ENCODE measurements at places on chromosomes 4 and X.

DNA sequence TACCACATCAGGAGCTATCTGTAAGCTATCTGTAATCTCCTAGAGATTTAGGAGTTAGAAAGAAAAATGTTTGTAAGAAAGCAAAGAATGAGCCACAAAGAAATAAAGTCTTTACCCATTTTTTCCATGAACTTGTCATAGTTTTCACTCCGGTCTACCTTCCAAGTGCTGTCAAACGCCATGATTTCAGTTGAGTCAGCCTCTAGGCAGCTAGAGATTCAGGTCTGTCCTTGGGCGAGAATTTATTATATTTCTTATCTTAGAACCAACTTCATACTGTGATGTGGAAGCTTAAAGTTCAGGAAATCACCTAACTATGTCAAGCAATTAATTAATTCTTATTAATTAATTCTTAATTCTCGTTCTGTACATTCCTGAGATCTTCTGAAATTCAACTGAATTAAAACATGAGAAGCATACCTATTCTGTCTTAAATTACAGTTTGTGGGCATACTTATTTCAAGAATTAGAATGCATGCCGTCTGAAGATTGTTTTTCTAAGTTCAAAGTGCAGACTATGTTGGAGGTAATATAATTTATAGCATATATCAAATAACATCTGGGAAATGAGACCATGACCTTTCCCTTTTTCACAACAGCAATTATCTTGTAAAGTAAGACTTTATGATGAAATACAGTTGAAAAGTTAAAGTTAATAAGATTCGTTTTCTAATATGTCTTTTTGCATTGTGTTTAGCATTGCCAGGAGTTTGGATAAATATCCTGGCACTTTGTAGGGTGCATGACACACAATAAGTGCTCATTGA lies at the start of gene FABP2:
FABP2 (minus strand) TSS at position 218 of the 767 bp plus-strand sequence; CDS start at position 182, 36 bp downstream.
- H3K4me1 ChIP-seq = no peaks in the 10 kb centered on the region
- DNase-seq = no peak
- H3K27ac ChIP-seq = no peak within 1 kb of the TSS
- H3K36me3 ChIP-seq = no peaks in the 10 kb centered on the region
- H3K4me3 ChIP-seq = no peak within 1 kb of the TSS
- no peaks in the 10 kb centered on the region for H3K27me3 ChIP-seq

DNA sequence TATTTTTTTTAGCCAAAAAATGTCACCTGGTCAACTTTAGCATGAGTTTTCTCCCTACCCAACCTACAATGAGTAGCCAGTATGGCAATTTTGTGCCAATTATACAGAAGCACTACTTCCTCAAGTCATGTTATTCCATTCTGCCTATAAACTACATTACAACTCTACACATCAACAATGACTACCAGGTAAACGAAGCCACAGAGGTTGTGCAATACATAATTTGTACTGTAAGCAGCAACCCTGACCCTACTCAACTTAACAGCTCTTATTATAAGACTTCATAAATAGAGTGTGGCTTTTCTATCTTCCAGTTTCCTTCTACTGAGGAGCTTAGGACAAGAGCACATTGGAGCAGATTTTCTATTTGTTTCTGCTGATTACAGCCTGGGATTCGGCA lies 160.5 kb downstream of the HS3ST1 start:
- no peaks in the 10 kb centered on the region for H3K27me3 ChIP-seq
- no peak overlapping the region for H3K4me3 ChIP-seq
- no peaks in the 10 kb centered on the region for H3K4me1 ChIP-seq
- no peak overlapping the region for H3K27ac ChIP-seq
- H3K36me3 ChIP-seq = no peaks in the 10 kb centered on the region

- DNase-seq = peak; percentile 51
- no peaks in the 10 kb centered on the region for H3K36me3 ChIP-seq
- peaks cover 4% of the 10 kb centered on the region for H3K4me1 ChIP-seq
- H3K27ac ChIP-seq = no peak overlapping the region
- H3K27me3 ChIP-seq = no peaks in the 10 kb centered on the region
Observed at GRCh38 chr4:77203380-77204197, 46.6 kb downstream of the CCNG2 start.

GRCh38 chr4:183950536-183950935 lies 45.4 kb downstream of the STOX2 start:
- no peak overlapping the region for H3K4me3 ChIP-seq
- H3K27me3 ChIP-seq = peaks cover under 1% of the 10 kb centered on the region
- no peak overlapping the region for H3K27ac ChIP-seq

DNA sequence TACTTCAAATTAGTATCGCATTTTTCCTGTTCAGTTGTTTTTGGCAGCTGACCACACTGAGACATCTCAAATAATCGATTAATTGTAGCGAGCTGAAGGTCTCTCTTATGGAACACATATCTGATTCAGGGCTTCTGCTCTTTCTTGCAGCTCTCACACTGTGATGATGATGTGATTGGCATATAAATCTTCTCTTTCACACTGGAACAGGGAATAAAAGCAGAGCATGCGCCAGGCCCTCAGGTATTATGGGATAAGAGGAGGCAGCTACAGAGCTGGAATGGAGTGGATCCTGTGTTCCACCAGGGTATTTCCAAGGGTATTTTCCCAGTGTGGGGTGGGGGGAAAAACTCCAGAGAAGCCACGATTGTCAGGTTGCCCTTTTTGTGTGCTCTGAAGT lies 265.4 kb upstream of the CASK start:
- no peak for DNase-seq
- no peak overlapping the region for H3K4me3 ChIP-seq
- no peak overlapping the region for H3K27ac ChIP-seq
- H3K36me3 ChIP-seq = no peaks in the 10 kb centered on the region
- H3K27me3 ChIP-seq = no peaks in the 10 kb centered on the region

DNA sequence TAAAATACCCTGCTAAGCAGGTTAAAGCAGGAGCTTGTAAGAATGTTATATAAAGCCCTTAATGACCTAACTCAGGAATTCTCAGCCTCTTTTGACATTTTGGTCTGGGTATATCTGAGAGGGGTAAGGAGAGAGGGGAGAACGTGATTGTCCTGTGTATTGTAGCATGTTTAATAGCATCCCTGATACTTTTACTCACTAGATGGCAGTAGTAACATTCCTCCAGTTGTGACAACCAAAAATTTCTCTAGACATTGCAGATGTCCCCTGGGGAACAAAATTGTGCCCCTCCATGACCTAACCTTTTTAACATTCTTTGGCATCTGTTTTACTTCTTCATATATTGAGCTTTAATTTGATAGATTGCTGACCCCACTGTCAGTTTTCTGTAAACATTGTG lies 17.9 kb downstream of the SMARCA5 start:
- H3K4me1 ChIP-seq = no peaks in the 10 kb centered on the region
- H3K27me3 ChIP-seq = no peaks in the 10 kb centered on the region
- no peak overlapping the region for H3K27ac ChIP-seq
- H3K36me3 ChIP-seq = peaks cover 98% of the 10 kb centered on the region
- no peak overlapping the region for H3K4me3 ChIP-seq

GRCh38 chr4:176323511-176324160 lies 3.9 kb downstream of the SPCS3 start:
- DNase-seq = no peak
- peaks cover 7% of the 10 kb centered on the region for H3K4me1 ChIP-seq
- H3K36me3 ChIP-seq = peaks cover 20% of the 10 kb centered on the region
- no peak overlapping the region for H3K27ac ChIP-seq
- no peak overlapping the region for H3K4me3 ChIP-seq

GRCh38 chr4:2728221-2728620 lies 27.9 kb downstream of the TNIP2 start:
- DNase-seq = no peak
- H3K4me1 ChIP-seq = peaks cover 6% of the 10 kb centered on the region
- peaks cover 38% of the 10 kb centered on the region for H3K36me3 ChIP-seq
- H3K27ac ChIP-seq = no peak overlapping the region

- H3K27me3 ChIP-seq = no peaks in the 10 kb centered on the region
- no peak overlapping the region for H3K27ac ChIP-seq
- DNase-seq = no peak
Observed at GRCh38 chr4:150158041-150158440, 79.8 kb downstream of the DCLK2 start.

- no peaks in the 10 kb centered on the region for H3K4me1 ChIP-seq
- no peaks in the 10 kb centered on the region for H3K36me3 ChIP-seq
- no peak overlapping the region for H3K27ac ChIP-seq
- H3K27me3 ChIP-seq = no peaks in the 10 kb centered on the region
Observed at GRCh38 chr4:145339075-145339725, 142.5 kb upstream of the SMAD1 start.

DNA sequence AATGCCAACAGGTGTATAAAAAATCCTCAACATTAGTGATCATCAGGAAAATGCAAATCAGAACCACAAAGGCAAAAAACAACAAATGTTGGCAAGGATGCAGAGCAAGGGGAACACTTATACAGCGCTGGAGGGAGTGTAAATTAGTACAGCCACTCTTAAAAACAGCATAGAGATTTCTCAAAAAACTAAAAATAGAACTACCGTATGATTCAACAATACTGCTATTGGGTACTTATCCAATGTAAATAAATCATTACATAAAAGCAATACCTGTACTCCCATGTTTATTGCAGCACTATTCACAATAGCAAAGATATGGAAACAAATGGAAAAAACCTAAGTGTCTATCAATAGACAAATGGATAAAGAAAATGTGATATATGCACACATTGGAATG lies 171.3 kb downstream of the SLC7A11 start:
- no peak overlapping the region for H3K4me3 ChIP-seq
- DNase-seq = no peak

GRCh38 chr4:184292465-184292867 lies 74.8 kb upstream of the ENPP6 start:
- H3K27ac ChIP-seq = no peak overlapping the region
- no peak for DNase-seq
- H3K4me3 ChIP-seq = no peak overlapping the region
- H3K4me1 ChIP-seq = peaks cover 17% of the 10 kb centered on the region
- H3K27me3 ChIP-seq = no peaks in the 10 kb centered on the region
- H3K36me3 ChIP-seq = no peaks in the 10 kb centered on the region

GRCh38 chr4:76657443-76657842 lies 222.4 kb downstream of the SHROOM3 start:
- no peak overlapping the region for H3K4me3 ChIP-seq
- no peak overlapping the region for H3K27ac ChIP-seq
- no peak for DNase-seq
- no peaks in the 10 kb centered on the region for H3K36me3 ChIP-seq

GRCh38 chr4:76892001-76892400 lies 5.9 kb downstream of the SOWAHB start:
- peaks cover 17% of the 10 kb centered on the region for H3K27me3 ChIP-seq
- no peak for DNase-seq
- peaks cover 4% of the 10 kb centered on the region for H3K4me1 ChIP-seq

DNA sequence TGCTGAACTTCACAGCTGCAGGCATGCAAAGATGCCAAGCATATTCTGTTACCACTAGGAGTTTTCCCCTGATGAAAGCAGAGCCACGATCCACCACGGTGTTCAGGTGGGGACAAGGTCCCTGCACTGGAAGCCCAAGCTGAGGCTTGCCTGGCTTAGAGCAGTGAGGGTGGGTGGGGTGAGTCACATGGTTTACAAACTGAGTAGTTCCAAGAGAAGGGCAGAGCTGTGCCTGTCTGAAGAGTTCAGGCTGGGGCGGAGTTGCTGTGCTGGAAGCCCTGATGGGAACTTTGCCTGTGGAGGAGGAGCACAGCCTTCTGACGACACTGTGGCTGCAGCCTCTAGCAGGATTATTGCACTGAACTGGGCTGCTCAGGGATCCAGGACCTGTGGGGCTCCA lies 45.5 kb downstream of the FAM9B start:
- H3K27me3 ChIP-seq = no peaks in the 10 kb centered on the region
- H3K27ac ChIP-seq = peak overlapping the region; percentile 17
- no peak for DNase-seq
- H3K36me3 ChIP-seq = no peaks in the 10 kb centered on the region

DNA sequence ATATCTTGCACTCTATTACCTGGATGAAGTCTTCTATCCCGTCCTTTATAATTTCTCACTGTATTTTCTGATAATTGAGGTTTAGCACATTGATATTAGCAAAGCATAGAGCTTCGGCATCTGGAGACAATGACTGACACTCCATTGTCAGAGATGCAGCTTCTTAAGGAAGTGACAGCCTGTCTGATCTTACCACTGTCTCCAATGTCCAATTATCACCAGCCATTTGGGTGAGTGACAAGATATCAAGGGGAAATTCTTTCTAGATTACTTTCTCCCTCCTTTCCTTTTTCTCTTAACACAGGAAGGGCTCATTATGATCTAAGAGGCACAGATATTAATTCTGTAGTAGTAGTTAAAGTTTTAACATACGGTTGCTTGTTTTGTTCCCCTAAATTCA lies 86.4 kb downstream of the LDB2 start:
- no peak for DNase-seq
- H3K4me3 ChIP-seq = no peak overlapping the region
- no peak overlapping the region for H3K27ac ChIP-seq
- H3K27me3 ChIP-seq = no peaks in the 10 kb centered on the region
- H3K4me1 ChIP-seq = no peaks in the 10 kb centered on the region
- no peaks in the 10 kb centered on the region for H3K36me3 ChIP-seq

- no peak for DNase-seq
- no peak overlapping the region for H3K4me3 ChIP-seq
- no peaks in the 10 kb centered on the region for H3K36me3 ChIP-seq
- H3K27ac ChIP-seq = no peak overlapping the region
- no peaks in the 10 kb centered on the region for H3K27me3 ChIP-seq
Observed at GRCh38 chr4:128364565-128364964, 77.0 kb upstream of the PGRMC2 start.

- H3K4me3 ChIP-seq = peak overlapping the region; percentile 83
- H3K27me3 ChIP-seq = no peaks in the 10 kb centered on the region
- H3K36me3 ChIP-seq = no peaks in the 10 kb centered on the region
- peaks cover 48% of the 10 kb centered on the region for H3K4me1 ChIP-seq
- H3K27ac ChIP-seq = peak overlapping the region; percentile 76
- peak; percentile 31 for DNase-seq
Observed at GRCh38 chr4:76212851-76213414, 691 bp downstream of the SCARB2 start.
